ENCODE measurements at places on chromosomes 3 and 15. TPM values are rescaled to one million over a fixed set of nuclear protein-coding genes. Genes with fewer than 3 reads are reported as not detected.

The IMPG2 gene
- 0.65 TPM for total RNA-seq

The LZTFL1 gene
- total RNA-seq, result 24.1 TPM

The RETNLB gene
- total RNA-seq, result not detected

The STX19 gene
- not detected for total RNA-seq

The COL8A1 gene
- 24.3 TPM for total RNA-seq

The ISLR gene
- 163 TPM for total RNA-seq

The SLC2A2 gene
- total RNA-seq, result not detected

The FRMD5 gene
- 16.3 TPM for total RNA-seq

The KNL1 gene
- total RNA-seq, result 1.3 TPM

The PLSCR2 gene
- not detected for total RNA-seq

The TMEM212 gene
- total RNA-seq, result not detected

The MYL3 gene
- not detected for total RNA-seq

The CLN6 gene
- 8.9 TPM for total RNA-seq

The WDR93 gene
- 0.49 TPM for total RNA-seq

The LRRC28 gene
- 10.4 TPM for total RNA-seq

The KATNBL1 gene
- total RNA-seq, result 31.7 TPM

The PLA2G4D gene
- total RNA-seq, result not detected

The CHRD gene
- 4.6 TPM for total RNA-seq

The MCF2L2 gene
- total RNA-seq, result not detected

The EPHB1 gene
- total RNA-seq, result 1.2 TPM

The ELL3 gene
- total RNA-seq, result 2.1 TPM

The CDC25A gene
- 0.90 TPM for total RNA-seq

The KCTD6 gene
- total RNA-seq, result 17.8 TPM

The ROPN1 gene
- total RNA-seq, result not detected

The PLSCR4 gene
- total RNA-seq, result 28.3 TPM

The TUSC7 gene
- not detected for total RNA-seq

The ZNF660 gene
- 2.0 TPM for total RNA-seq

The HRH1 gene
- 20.6 TPM for total RNA-seq

The OR5K2 gene
- not detected for total RNA-seq

The SMAD6 gene
- 27.2 TPM for total RNA-seq

The KNG1 gene
- not detected for total RNA-seq

The NUP210 gene
- 0.33 TPM for total RNA-seq

The FMN1 gene
- 9.2 TPM for total RNA-seq

The GRAMD2A gene
- total RNA-seq, result 0.63 TPM

The PLA2G4E gene
- not detected for total RNA-seq

The PARP15 gene
- 0.82 TPM for total RNA-seq

The NRG4 gene
- not detected for total RNA-seq

The CPNE4 gene
- not detected for total RNA-seq

The ARID3B gene
- total RNA-seq, result 2.5 TPM

The RPL14 gene
- total RNA-seq, result 102 TPM

The CCK gene
- total RNA-seq, result not detected

The SLC24A5 gene
- total RNA-seq, result not detected

The DGKG gene
- total RNA-seq, result 0.27 TPM

The ARMC8 gene
- 49.8 TPM for total RNA-seq

The RARRES1 gene
- total RNA-seq, result 47.8 TPM

The ITIH3 gene
- under 0.01 TPM for total RNA-seq

The HGD gene
- total RNA-seq, result 0.57 TPM

The GRM7 gene
- not detected for total RNA-seq

The AGBL1 gene
- not detected for total RNA-seq

The CYP19A1 gene
- total RNA-seq, result 3.1 TPM

The CCR3 gene
- total RNA-seq, result not detected

The MST1R gene
- total RNA-seq, result 1.3 TPM

The FNDC3B gene
- 53.0 TPM for total RNA-seq

All from fibroblast of the aortic adventitia (primary cell).